ENCODE measurements at places on chromosomes 13 and 19.

DNA sequence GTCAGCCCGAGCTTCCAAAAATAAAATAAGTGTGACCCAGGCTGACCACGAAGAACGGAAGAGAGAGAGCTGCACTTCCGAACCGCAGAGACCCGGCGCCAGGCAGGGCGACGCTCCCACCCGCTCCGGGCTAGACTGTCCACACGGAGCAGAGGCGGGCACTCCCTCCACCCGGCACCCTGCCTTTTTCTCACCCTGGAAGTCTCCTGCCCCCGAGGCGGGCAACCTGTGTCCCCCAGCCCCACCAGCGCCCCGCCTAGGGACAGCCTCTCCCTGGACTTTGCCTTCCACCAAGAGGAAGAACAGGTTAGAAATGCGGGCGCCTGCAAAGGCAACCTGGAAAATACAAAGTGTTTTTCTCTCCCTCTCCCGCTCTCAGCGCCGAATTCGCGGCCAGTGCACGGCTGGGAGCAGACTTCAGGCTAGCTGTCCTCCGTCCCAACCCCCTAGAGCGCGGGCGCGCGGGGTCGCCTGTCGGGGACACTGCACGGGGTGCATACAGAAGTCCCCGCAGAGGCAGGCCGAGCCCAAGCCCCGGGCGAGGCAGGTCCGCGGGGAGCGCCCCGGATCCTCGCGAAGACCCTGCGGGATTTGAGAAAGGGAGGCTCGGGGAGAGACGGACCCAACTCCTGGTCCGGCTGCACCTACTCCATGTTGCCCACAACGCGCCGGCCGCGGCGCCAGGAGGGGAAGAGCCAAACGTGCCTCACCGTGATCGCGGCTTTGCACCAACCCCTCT lies 845 bp downstream of the SPRY2 start:
- DNase-seq = no peak

- DNase-seq = peak; percentile 27
Measured at GRCh38 chr13:27482983-27483382, 32.6 kb upstream of the MTIF3 start.

- DNase-seq = no peak
Measured at GRCh38 chr19:41553804-41554203, 22.2 kb upstream of the CEACAM21 start.

DNA sequence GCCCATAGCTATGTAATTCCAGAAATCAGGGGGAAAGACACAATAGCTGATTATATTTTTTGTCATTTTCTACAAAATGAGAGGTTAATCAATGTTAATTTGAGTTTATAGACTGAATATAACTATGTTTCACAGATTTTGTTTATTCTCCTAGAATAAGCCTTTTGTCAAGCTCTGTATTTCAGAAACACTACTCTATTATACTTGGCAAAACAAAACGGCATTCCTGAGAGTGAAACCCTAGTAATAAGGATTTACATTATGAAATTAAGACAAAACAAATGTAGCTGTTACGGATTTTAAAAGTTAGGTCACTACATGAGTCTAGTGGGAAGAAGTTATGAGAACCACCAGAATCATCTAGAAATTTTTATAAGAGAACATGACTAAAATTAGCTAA lies 334.2 kb downstream of the KLF12 start:
- DNase-seq = no peak

DNA sequence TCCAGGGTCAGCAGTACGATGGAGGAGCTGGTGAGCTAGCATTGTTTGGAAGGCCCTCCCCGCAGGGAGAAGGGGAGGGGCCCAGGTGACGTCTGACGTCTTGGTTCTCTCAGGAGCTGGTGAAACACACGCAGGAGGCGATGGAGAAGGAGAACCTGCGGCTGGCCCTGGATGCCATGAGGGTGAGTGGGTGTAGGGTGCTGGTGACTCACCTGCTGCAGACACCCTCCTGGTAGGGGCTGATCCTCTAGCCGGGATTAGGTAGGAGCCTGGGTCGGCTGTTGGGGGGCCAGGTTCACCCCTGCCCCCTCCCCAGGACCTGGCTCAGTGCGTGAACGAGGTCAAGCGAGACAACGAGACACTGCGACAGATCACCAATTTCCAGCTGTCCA lies 55.8 kb downstream of the VAV1 start:
- DNase-seq = no peak

GRCh38 chr19:16825312-16826052 lies 3.7 kb upstream of the SIN3B start:
- no peak for DNase-seq

- no peak for DNase-seq
Measured at GRCh38 chr13:39129213-39129612, 91.0 kb downstream of the NHLRC3 start.

DNA sequence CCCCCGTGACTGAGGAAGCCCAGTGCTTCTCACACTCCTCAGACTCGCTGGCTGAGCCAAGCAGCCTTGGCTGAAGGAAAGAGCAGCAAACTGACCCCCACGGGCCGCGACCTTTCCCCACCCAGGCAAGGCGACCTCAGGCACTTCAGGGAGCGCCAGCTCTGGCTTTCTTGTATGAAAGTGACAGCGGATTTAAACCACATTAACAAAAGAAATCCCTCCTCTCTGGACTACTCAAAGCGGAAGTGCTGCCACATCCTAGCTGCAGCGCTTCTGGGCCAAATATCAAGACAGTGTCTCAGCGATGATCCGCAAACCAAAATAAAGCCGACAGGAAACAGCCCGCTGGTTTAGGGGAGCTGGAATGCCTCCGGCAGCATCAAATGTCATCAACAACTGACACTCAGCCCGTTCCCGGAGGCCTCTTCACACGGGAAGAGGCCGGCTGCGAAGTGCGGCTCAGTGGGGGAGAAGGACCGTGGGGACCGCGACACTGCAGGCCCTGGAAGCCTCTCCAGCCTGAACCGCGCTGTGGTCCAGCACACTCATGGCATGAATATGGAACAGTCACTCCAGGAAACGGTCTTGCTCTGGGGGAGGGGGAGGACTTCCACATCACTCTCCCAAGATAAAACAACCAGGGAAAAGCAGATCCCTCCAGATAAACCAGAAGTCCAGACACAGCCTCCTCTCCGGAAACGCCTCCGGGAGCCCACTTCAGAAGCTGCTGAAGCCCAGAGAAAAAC lies 1.4 kb downstream of the RASA3 start:
- peak; percentile 72 for DNase-seq

- no peak for DNase-seq
Measured at GRCh38 chr13:107450431-107450830, 764.9 kb downstream of the LIG4 start.

DNA sequence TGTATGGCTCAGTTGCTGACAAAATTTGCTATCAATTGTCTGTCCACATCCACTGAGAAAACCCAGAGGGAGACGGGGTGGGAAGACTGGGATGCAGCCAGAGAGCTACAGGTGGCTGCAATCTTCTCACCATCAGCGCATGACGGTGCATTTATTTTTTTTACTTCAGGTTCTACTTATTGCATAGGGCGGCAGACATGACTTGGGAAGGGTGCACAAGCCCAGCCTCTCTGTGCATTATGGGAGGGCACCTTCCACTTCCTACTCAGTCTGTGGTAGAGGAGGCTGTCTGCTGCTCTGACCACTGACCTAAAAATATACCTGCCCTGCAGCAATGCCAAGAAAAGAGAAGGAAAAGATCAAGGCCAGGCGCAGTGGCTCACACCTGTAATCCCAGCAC lies 73.1 kb downstream of the ABCC4 start:
- no peak for DNase-seq

DNA sequence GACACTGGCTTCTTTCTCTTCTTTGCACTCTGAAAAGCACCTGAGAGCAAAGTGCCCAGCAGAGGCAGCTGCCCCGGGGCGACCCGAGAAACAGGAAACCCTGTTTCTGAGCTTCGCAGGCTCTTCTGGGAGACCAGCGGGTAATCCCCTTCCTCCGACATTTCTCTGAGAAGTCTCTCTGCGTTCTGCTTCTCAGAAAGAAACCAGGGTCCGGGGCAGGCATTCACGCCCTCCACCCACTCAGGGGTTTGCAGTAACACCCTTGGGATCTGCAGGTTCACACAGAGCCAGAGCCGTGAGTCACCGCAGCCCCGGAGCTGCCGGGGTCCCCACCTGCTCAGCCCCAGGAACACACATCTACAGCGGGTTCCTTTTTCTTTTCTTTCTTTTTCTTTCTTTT lies 86.0 kb downstream of the GADD45B start:
- DNase-seq = peak; percentile 73

DNA sequence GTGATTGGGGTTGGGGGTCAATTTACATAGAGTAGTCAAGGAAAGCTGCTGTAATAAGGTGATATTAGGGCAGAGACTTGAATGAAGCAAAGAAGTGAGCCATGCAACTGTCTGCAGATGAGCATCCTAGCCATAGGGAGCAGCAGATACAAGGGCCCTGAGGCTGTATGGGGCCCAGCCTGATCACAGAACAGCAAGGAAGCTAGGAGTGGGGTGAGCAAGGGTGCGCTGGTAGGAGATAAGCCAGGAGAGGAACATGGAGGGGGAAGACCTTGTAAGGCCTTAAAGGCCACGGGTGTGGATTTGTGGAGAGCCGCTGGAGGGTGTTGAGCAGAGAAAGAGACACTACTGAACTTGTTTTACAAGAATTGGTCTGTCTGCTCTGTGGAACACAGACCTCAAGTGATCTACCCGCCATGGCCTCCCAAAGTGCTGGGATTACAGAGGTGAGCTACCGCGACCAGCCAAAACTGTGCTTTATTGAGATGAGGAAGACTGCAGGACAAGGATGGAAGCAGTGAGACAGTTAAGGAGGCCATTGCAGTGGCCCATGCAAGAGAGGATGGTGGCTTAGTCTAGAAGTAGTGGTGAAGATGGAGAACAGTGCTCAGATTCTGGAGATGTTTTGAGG lies 93.0 kb downstream of the ZAR1L start:
- DNase-seq = no peak

- DNase-seq = no peak
Measured at GRCh38 chr19:7978179-7978825, 27.1 kb downstream of the ELAVL1 start.

GRCh38 chr13:60398907-60399589 lies 2.0 kb downstream of the TDRD3 start:
- no peak for DNase-seq

DNA sequence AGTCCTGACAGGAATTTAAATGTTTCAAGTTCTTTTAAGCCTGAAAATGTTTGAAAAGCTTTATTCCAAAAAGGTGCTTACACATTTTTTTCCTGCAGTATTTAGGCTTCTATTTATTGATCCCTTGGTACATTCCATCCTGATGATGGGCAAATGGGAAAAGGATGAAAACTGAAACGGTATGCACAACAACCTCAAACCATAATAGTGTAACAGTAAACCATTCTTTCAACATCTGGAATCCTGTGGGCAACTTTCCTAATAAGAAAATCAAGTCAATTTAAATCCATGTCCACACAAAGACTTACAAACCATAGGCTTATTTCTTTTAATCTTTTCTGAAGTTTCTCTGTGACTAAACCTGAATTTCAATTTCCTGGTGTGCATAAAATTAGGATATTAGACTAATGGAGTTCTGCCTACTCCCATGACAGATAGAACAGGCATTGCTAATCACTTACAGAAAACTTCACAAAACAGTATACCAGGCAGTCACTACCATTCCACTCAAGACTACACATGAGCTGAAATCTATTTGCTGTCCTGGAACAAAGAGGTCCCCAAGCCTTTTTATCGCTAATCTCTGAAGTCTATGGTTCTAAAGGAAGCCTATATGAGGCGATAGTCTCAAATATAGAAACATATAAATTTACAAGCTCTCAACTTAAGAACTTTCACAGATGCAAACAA lies 103.3 kb downstream of the DLEU7 start:
- DNase-seq = no peak

DNA sequence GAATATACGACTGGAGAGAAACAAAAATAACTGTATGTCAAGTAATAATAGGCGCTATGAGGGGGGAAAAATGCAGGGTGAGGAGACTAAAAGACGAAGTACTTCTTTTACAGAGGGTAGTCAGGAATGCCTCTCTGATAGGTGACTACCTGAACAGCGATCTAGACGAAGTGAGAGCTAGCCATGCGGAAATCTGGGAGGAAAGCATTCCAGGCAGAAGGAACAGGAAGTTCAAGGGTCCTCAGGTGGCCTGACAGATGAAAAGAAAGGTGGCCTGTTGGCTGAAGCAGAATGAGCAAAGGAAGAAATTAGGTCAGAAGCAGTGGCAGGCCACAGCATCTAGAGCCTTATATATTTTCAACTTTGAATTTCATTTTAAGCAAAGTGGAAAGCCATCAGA lies 13.3 kb downstream of the ZDHHC20 start:
- DNase-seq = no peak

- no peak for DNase-seq
Measured at GRCh38 chr13:37648609-37649008, 50.0 kb upstream of the POSTN start.

- peak; percentile 65 for DNase-seq
Measured at GRCh38 chr19:13044231-13044836, 49.1 kb downstream of the NFIX start.

GRCh38 chr19:18198374-18198773 lies 5.4 kb downstream of the MPV17L2 start:
- no peak for DNase-seq

- no peak for DNase-seq
Measured at GRCh38 chr13:35086667-35087066, 144.6 kb downstream of the NBEA start.

GRCh38 chr13:91785431-91786119 lies 387.2 kb downstream of the GPC5 start:
- DNase-seq = no peak

DNA sequence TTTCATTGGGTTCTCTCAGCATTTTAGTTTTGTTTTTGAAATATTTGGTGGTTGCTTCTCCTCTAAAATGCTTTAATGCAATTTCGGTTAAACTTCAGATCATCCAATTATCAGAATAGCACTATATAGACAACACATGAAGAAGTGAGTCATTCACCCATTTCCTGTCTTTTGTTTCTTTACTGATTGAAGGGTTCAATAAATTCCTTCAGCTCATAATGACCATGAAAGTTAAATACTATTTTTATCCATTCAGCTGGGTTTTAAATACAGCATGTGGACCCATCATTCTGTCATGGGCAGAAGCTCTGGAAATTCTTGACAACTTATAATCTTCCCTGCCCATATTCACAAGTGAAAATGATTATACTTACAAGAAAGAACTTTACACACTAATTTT lies 187.2 kb downstream of the ITGBL1 start:
- DNase-seq = no peak

- DNase-seq = no peak
Measured at GRCh38 chr19:41219924-41220567, 1.0 kb downstream of the AXL start.

DNA sequence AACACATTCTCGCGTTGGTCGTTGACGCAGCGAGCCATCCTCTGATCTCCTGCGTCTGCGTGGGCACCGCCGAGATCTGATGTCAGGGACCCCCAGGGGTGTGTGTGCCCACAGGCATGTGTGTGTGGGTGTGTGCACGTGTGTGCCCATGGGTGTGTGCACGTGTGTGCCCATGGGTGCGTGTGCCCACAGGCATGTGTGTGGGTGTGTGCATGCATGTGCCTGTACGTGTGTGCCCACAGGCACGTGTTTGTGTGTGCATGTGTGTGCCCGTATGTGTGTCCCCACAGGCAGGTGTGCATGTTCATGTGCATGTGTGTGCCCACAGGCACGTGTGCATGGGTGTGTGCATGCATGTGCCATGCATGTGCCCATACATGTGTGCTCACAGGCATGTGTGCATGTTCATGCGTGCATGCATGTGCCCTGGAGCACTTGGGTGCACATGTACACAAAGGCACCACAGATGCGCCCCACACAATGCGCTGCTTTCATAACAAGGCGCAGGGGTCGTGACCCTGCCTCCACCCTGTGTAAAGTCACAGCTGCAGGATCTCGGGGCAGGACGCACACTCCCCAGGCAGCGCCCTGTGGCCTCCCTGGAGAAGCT lies 77.5 kb downstream of the RASA3 start:
- DNase-seq = no peak

- DNase-seq = no peak
Measured at GRCh38 chr13:48564056-48564455, 31.2 kb upstream of the RCBTB2 start.

Data from CD4-positive, alpha-beta T cell treated with Interleukin-10 for 1 hour (primary cell).